ENCODE measurements at places on chromosomes 3 and 15.

DNA sequence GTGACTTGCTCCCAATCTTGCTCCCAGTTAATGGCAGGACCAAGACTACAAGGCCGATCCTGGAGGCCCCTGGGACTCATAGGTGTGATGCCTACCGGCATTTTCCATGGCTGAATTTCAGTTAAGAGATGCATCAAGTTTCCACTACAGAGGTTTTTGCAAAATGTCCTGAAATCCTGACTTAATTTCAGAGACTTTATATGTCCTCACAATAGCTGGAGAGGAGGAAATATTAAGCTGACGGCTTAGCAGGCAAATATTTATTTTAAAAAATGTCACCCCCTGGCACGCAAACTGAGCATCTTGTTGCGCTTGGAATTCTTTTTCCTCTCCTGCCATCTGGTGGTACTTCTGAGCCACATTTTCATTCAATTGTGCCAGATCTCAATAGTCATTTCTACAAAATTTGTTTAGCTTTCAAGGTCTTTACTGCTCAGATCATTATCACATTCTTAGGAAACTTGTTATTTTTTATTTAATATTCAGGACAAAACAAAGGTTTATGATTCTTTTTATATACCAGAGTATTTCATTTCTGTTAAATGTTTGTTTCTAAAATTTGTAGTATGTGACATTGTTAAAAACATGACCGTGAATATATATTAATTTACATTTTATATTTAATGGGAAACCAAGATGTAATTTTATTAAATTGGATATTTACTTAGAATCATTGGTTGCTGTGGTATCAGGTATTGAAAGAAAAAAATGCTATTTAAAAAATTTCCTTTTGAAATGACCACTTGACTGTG lies 189.2 kb upstream of the THRB start:
- peak; percentile 72 for DNase-seq

DNA sequence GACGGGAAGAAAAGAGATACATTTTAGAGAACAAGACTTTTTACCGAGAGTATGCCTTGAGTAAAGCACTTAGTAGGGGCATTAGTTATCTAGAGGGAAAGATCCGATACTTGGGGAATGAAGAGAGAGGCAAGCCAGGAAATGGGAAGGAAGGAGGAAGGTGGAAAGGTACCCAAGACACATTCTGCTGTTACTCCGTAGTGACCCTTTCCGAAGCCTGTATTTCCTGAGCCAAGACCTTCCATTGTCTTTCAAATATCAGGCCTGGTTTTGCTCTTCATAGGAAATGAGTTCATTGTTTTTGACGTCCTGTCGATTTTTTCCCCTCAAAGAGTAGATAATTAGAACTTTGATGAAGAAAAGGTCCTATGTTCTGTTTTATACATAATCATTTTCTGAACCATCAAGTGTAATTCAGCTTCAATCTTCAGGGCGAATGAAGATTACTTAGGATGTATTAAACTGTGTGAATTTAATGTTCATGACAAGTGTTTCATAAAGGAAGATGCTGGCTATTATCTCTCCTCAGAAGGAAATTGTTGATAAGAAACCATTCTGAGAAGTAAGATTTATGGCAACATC lies 95.7 kb downstream of the PPM1L start:
- peak; percentile 35 for DNase-seq

DNA sequence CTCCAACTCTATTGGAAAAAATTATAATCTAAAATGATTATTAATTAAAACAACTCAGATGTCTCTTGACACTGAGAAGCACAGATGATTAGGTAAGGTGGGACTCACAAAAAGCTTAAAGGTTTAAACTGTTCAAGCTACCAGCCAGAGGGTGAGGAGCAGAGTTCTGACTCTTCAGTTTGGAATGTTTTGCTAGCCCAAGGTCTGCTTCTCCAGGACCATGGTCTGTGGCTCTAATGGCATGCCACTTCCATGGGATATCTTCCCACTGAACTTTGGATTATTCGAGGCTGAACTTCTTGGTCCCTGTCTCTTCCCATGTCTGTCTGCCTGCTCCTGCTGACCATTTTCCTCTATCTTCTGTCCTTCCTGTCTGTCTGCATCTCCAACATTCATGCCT lies 49.2 kb downstream of the CACNA2D3 start:
- DNase-seq = no peak

GRCh38 chr3:13146643-13147143 lies 73.5 kb upstream of the IQSEC1 start:
- no peak for DNase-seq

GRCh38 chr3:6965881-6966280 lies 105.0 kb downstream of the GRM7 start:
- DNase-seq = no peak

DNA sequence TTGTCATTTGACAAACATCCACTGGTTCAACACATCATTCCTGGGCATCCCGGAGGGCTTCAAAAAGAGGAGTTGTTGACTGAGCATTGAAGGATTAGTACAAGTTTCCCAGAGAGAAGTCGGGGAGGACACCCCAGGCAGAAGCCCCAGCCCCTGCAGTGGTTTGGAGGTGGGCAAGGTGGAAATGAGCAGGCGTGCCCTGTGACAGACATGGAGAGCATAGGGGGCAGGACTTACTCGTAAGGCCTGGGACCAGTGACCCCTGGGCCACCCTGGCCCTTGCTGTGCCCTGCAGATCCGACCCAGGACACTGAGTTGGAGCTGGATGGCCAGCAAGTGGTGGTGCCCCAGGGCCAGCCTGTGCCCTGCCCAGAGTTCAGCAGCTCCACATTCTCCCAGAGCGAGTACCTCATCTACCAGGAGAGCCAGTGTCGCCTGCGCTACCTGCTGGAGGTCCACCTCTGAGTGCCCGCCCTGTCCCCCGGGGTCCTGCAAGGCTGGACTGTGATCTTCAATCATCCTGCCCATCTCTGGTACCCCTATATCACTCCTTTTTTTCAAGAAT lies 5.9 kb downstream of the PARP3 start:
- DNase-seq = no peak

DNA sequence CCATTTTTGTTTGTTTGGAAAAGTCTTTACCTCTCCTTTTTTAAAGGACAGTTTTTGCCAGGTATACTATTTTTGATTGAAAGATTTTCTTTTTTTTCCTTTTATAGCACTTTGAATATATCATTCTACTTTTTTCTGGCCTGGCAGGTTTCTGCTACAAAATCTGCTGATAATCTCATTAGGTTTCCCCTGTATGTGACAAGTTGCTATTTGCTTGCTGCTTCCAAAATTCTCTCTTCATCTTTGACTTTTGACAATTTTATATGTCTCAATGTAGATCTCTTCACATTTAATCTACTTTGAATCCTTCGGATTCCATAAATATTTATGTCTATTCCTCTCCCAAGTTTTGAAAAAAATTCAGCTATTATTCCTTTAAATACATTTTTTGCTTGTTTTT lies 838.5 kb downstream of the IGSF11 start:
- no peak for DNase-seq

- DNase-seq = peak; percentile 74
Measured at GRCh38 chr15:25481208-25481859, 42.5 kb upstream of the UBE3A start.

DNA sequence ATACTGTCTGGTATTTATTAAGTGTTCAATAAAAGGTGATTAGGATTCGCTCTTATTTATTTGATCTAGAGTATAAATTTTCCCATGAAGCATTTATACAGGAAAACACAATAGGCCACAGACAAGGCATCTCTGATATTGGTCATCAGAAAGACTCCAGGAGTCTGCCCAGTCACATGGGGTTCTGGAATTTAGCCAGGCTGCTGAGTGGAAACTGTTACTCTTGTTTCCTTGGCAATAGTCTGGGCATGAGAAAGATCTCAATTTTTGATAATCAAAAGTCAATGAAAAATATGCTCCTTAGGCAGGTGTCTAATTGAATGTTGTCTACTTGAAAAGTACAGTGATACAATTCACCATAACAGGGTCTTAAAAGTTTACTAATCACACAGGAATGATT lies 161.2 kb downstream of the FRMD5 start:
- DNase-seq = no peak

GRCh38 chr3:135109681-135110080 lies 314.6 kb downstream of the EPHB1 start:
- DNase-seq = no peak

- DNase-seq = no peak
Measured at GRCh38 chr3:133851266-133851906, 44.3 kb downstream of the RAB6B start.

GRCh38 chr3:98968824-98969223 lies 67.3 kb upstream of the DCBLD2 start:
- no peak for DNase-seq

- DNase-seq = no peak
Measured at GRCh38 chr3:2578560-2578959, 479.9 kb downstream of the CNTN4 start.

- DNase-seq = no peak
Measured at GRCh38 chr3:40714771-40715345, 190.1 kb downstream of the ZNF621 start.

- no peak for DNase-seq
Measured at GRCh38 chr3:173921732-173922131, 524.2 kb downstream of the NLGN1 start.

GRCh38 chr15:79370716-79371115 lies 59.8 kb downstream of the TMED3 start:
- DNase-seq = no peak

GRCh38 chr3:99767291-99767690 lies 50.4 kb upstream of the CMSS1 start:
- no peak for DNase-seq

- DNase-seq = no peak
Measured at GRCh38 chr15:92848852-92849598, 51.1 kb upstream of the CHD2 start.

DNA sequence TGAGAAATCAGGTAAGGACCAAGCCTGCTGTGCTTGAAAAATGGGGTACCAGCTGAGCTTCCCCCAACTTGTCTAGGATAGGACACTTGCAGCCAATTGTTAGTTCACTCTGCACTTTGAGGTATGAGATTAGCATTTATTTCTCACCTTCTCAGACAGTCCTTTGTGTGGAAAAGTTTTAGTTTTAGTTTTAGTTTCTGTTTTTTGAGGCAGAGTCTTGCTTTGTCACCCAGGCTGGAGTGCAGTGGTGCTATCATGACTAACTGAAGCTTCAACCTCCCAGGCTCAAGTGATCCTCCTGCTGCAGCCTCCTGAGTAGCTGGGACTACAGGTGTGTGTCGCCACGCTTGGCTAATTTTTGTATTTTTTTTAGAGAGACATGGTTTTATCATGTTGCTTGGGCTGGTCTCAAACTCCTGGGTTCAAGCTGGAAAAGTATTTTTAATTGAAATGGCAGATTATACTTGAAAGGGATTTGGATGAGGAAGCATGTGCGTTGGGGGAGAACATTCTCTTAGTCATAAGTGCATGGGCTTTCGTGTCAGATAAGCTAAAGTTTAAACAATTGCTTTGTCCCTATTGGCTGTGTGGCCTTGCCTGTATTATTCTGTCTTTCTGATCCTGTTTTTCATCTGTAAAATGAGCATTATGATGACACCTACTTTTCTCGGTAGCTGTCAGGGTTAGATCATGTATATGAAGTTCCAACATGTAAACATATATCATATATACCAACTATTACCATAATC lies 25.2 kb upstream of the CCK start:
- no peak for DNase-seq

GRCh38 chr3:127147291-127147885 lies 45.5 kb upstream of the PRR23E start:
- no peak for DNase-seq

GRCh38 chr3:25648107-25648535 lies 16.6 kb downstream of the TOP2B start:
- peak; percentile 96 for DNase-seq

GRCh38 chr3:188126276-188126675 lies 27.7 kb upstream of the LPP start:
- DNase-seq = no peak

- no peak for DNase-seq
Measured at GRCh38 chr3:105527535-105527934, 160.8 kb downstream of the ALCAM start.

DNA sequence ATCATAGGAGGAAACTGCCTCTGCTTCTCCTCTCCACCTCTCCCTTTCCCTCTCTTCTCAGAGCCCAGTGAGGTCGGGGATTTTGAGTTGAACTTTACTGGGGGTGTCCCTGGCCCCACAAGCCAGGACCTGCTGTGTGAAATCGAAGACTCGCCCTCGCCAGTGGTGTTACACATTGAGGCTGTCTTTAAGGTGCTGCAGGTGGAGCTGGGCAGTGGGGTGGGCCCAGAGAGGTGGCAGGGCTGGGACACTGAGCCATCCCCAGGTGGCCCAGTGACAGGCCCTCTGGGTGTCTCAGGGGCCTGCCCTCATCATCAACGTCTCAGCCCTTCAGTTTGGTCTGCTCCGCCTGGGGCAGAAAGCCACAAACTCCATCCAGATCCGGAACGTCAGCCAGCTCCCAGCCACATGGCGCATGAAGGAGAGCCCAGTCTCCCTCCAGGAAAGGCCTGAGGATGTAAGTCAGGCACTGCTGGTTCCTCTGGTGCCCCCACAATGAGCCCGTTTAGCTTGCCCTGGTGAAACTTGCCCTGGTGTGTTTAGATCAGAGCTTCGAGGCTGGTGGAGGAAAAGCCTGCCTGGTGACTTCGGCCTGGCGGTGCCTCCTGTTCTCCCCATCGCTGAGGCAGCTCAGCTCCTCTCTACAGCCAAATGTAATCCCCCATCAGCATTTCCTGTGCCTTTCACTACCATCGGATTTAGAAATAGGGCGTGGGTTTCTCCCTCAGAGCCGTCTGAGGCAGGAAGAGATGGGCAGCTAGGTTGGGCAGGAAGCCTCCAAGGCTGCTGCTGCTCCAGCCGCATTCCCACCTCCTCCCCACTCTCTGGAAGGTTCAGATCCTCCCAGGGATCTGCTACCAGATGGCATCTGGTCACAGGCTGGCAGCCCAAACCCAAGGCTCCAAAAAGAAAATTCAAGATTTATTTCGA lies 39.2 kb downstream of the ACAA1 start:
- DNase-seq = no peak

DNA sequence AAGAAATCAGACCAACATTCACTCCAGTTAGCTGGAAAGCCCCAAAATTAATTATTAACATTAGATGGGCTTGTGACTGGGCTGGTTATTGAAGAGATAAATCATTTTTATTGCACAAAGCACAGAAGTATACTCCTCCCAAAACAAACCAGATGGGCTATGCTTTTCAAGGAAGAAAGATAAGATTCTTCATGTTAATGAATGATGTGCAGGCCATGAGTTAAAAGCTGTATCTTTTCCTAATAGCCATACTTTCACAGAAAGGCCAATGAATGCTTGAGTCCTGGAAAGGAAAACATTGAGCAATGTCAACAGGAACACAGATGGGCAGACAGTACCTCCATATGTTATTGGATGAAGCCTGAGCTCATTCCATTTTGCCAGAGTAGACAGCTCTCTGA lies 55.4 kb downstream of the OCA2 start:
- DNase-seq = no peak

DNA sequence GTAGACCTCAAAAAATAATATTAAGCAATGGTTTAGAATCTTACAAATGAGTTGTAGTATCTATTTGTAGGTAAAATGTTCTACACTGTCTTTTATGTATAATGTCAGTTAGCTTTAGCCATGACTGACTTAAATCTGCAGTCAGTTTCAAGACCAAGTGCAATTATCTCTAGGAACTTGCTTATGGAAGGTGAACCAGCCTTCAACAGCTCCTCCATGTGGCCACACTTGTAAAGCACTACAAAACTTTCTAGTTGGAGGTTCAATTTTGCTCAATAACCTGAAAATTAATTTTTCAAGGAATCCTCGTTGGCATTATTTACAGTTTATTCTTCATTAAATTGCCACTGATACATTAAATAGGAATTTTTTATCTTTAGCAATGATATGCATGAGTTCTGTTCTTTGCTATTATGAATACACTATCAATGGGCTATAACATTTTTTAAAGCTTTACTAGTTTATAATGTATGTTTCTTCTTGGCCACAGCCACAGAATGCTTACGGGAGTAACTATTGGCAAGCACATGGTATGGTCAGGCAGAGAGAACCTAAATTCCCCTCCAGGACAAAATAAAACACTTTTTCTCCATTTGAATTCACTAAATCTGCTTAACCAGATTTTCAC lies 315.3 kb upstream of the UBE2E2 start:
- DNase-seq = peak; percentile 66
